ENCODE measurements at places on chromosomes 12 and 14. TPM values are rescaled to one million over a fixed set of nuclear protein-coding genes. Genes with fewer than 3 reads are reported as not detected.

- DNase-seq = no peak
These were observed 77.3 kb downstream of the HELB start for GRCh38 chr12:66379616-66380015.

DNA sequence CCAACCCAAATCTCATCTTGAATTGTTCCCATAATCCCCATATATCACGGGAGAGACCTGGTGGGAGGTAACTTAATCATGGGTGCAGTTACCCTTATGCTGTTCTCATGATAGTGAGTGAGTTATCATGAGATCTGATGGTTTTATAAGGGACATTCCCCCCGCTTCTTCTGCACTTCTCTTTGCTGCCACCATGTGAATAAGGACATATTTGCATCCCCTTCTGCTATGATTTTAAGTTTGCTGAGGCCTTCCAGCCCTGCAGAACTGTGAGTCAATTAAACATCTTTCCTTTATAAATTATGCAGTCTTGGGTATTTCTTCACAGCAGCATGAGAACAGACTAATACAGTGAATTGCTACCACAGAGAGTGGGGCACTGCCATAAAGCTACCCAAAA, 179.1 kb downstream of the LRIG3 start:
- no peak for DNase-seq

DNA sequence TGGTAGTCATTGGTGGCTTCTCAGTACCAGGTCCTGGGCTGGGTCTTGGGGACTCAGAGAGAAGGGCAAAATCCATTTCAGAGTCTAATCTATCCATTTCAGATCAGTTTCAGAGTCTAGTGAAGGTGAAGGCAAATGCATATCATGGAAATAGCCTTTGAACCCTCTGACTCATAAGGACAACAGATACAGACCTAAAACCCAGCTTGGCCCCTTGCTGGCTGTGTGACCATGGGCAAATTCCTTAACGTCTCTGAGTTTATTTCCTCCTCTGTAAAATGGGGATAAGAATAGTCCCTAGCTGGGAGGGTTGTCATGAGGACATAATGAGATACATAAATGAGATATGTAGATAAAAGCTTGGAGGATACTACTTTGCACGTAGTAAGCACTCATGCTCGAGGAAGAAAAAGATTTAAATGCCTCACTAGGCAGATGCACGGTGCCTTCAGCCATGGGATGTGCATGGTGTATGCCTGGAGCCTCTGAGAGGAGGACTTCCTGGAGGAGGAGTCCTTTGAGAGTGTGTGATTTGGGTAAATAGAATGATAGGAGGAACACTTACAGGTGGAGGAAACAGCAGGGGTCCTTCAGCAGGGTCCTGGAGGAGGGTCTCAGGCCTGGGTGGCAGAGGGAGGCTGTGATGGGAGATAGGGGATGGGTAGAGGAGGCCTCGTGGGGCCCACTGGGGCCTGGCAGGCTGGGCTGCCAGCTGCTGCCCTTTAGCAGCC, 8.0 kb downstream of the DTX1 start:
- DNase-seq = no peak

The FAM181A gene
- total RNA-seq = not detected

The AMDHD1 gene
- total RNA-seq = 0.67 TPM

The KLHDC1 gene
- total RNA-seq = 1.9 TPM

Data from kidney epithelial cell (primary cell).